ENCODE measurements at places on chromosomes 2 and 18.

- no peak for DNase-seq
Observed at GRCh38 chr2:174038462-174038861, 73.3 kb upstream of the SP3 start.

DNA sequence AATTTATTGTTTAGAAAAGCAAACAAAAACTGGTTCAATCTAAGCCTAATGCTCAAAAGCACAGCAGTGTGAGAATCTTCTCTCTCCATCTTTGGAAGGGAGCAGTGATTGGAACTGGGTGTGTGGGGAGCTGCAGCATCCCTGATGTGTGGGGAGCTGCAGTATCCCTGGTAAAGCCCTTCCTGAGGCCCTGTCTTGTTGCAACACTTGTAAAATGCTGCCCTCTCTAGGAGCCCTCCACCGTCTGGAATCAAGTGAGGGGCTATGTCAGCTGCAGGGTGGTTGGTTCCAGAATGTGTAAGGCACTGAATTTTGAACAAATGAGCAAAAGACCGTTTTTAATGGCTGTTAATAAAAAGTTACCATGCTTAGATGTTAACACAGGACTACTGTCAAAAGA, 147.7 kb upstream of the RAB12 start:
- no peak for DNase-seq

DNA sequence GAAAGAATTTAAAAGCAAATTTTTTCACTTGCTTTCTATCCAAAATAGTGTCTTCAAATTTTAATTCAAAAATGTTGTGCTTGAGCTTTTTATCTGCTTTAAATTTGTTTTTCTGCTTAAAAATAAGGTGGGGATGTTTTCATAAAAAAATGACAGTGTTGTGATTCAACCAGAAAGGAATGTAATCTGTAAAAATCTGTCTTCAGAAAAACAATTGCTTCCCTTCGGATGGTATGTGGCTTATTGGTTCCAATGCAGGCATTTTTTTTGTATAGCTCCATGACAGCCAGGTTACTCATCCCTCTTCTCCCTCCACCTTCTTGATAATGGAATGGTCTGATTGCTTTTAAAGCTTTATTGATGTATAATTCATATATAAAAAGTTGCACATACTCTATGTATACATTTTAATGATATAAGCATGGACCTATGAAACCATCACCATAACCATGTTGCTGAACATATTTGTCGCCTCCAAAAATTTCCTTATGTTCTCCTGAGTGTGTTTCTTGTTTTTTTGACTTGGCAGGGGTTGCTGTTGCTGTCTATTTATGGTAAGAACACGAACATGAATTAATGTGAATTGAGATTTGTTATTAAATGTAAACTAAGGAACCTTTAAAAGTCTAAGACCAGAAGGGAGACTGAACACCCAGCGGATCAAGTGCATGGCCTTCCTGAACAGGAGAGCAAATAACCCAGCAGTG, 363.7 kb upstream of the SPHKAP start:
- DNase-seq = no peak

DNA sequence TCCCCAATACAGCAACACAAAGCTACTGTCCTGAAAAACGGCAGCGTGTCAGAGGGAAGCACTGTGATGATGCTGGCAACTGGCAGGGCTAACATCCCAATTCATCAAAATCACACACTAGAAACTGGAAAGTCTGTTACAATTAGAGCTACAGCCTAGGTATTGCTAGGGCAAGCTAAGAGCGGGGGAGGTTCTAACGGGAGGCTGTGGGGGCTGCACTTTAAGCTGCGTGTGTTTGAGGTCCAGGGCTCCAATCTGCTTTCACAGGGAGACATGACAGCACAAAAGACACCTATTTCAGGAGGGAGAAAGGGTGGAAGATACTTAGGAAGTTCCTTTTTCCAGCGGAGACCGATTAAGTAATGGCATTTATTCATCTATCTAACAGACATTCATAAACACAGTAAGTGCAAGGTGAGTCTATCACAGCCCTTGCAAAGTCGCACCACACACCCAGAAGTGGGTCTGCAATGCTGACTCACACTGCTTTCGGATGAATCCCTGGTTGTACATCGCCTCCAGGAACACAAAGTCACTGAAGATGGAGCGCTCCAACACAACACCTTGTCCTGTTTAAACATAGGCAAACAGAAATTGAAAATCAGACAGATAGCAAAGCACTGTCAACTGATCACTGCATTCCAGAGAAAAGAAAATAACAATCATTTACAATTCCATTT, 6.9 kb downstream of the NDUFA10 start:
- no peak for DNase-seq

Measured in AML-193 (cell line).